ENCODE measurements at places on chromosomes 16 and 17.

DNA sequence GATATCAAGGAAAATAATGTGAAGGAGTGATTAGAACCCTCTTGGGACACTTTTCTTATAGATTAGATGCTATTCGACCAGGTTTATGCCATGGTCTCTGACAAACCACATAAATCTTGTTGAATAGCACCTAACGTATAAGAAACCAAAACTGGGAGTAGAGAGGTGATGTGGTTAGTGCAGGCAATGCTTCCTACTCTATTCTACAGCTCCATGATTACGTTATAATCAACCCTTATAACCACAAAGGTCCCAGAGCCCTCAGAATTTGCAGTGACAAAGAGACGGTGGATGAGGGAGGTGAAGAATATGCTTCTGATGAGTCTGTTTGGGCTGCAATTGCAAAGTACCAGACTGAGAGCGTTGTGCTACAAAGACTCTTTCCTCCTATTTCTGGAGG lies 78.4 kb downstream of the ARHGAP44 start:
- H3K36me3 ChIP-seq, result no peaks in the 10 kb centered on the region
- H3K27ac ChIP-seq, result no peak overlapping the region
- H3K4me1 ChIP-seq, result no peaks in the 10 kb centered on the region
- H3K27me3 ChIP-seq, result no peaks in the 10 kb centered on the region
- no peak for DNase-seq

DNA sequence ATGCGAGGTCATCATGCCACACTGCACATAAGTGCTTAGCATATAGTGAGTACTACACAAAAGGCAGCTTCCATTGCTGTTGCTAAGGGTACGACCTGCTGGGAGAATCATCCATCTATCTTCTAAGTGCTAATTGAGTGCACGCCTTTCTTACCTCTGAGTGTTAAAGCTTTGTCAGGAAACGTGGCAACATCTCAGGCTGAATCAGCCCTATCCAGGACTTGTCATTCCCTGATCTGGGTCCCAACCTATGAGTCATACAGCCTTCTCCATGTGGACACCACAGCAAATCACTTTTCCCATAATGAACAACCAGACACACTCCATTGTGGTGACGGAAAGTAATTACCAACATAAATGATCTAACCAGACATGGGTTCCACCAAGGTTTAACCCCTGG lies 201.1 kb upstream of the MAF start:
- no peaks in the 10 kb centered on the region for H3K4me1 ChIP-seq
- no peak for DNase-seq
- H3K36me3 ChIP-seq, result no peaks in the 10 kb centered on the region
- H3K27me3 ChIP-seq, result no peaks in the 10 kb centered on the region
- no peak overlapping the region for H3K27ac ChIP-seq

- no peaks in the 10 kb centered on the region for H3K4me1 ChIP-seq
- H3K4me3 ChIP-seq, result no peak overlapping the region
- H3K36me3 ChIP-seq, result no peaks in the 10 kb centered on the region
- DNase-seq, result no peak
- H3K27me3 ChIP-seq, result no peaks in the 10 kb centered on the region
- no peak overlapping the region for H3K27ac ChIP-seq
These were observed 33.6 kb downstream of the LGALS9 start for GRCh38 chr17:27664606-27664965.

DNA sequence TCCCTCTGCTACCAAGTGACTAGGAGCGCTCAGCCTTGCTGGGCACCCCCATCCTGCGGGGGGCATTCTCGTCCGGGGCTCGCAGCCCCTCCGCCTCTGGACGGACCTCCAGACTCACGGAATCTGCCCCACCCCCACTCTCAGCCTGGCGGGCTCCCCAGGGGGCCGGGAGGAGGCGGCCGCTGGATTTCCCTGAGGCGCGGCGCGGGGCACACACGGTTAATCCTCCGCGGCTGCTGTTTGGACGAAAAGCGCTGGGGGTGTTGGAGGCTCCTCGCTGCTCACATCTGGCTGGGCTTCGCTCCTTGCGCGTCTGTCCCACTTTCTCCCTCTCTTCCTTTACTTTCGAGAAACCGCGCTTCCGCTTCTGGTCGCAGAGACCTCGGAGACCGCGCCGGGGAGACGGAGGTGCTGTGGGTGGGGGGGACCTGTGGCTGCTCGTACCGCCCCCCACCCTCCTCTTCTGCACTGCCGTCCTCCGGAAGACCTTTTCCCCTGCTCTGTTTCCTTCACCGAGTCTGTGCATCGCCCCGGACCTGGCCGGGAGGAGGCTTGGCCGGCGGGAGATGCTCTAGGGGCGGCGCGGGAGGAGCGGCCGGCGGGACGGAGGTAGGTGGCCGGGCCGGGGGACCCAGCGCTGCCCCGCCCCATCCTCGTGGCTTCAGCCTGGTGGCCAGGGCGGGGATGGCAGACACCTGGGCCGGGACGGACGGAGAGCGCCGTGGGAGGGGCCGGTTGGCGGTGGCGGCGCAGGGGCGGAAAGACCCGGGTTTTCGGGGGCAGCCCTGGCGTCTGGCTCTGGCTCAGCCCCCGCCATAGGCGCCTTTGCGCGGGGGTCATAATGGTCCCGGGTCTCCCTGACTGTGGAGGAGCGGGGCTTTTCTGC lies at the start of gene C1QTNF1:
C1QTNF1 (plus strand) TSS at position 284 of the 886 bp plus-strand sequence. CDS start 19,800 bp downstream, outside the sequence.
- DNase-seq, result peak; percentile 62
- peaks cover 7% of the 10 kb centered on the region for H3K4me1 ChIP-seq
- no peaks in the 10 kb centered on the region for H3K36me3 ChIP-seq

- H3K27me3 ChIP-seq, result no peaks in the 10 kb centered on the region
- H3K27ac ChIP-seq, result no peak overlapping the region
- peaks cover 2% of the 10 kb centered on the region for H3K4me1 ChIP-seq
These were observed 41.1 kb upstream of the FAAP100 start for GRCh38 chr17:81593105-81593871.

- peaks cover 21% of the 10 kb centered on the region for H3K4me1 ChIP-seq
- DNase-seq, result no peak
- H3K27ac ChIP-seq, result no peak overlapping the region
- H3K36me3 ChIP-seq, result no peaks in the 10 kb centered on the region
- no peak overlapping the region for H3K4me3 ChIP-seq
These were observed 6.3 kb upstream of the XAF1 start for GRCh38 chr17:6749519-6749918.

DNA sequence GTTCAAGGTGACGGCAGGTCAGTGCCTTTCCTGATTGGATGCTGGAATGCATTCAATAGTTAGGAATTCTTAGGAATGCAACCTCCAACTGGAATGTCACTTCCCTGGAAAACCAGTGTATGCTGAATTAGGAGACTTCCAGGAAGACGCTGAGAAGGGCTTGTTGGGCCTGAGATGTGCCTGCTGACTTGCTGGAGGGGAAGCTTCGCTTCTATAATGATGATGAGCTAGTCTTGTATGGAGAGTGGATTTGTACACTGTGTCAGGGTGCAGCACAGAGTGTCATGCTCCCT lies 45.6 kb downstream of the SMPD3 start:
- H3K4me1 ChIP-seq, result peaks cover 6% of the 10 kb centered on the region
- no peak overlapping the region for H3K27ac ChIP-seq
- no peak for DNase-seq
- H3K4me3 ChIP-seq, result no peak overlapping the region

- no peak overlapping the region for H3K27ac ChIP-seq
- H3K4me1 ChIP-seq, result peaks cover 2% of the 10 kb centered on the region
- H3K27me3 ChIP-seq, result peaks cover 9% of the 10 kb centered on the region
- no peak for DNase-seq
- no peaks in the 10 kb centered on the region for H3K36me3 ChIP-seq
- no peak overlapping the region for H3K4me3 ChIP-seq
These were observed 3.1 kb downstream of the ITGB4 start for GRCh38 chr17:75724016-75725003.

GRCh38 chr16:87945351-87946042 lies 5.7 kb upstream of the BANP start:
- H3K36me3 ChIP-seq, result no peaks in the 10 kb centered on the region
- H3K4me1 ChIP-seq, result peaks cover 19% of the 10 kb centered on the region
- peaks cover 3% of the 10 kb centered on the region for H3K27me3 ChIP-seq

GRCh38 chr16:80656161-80656560 lies 115.4 kb downstream of the DYNLRB2 start:
- no peaks in the 10 kb centered on the region for H3K27me3 ChIP-seq
- H3K4me3 ChIP-seq, result no peak overlapping the region
- peak overlapping the region; percentile 65 for H3K27ac ChIP-seq
- peaks cover 4% of the 10 kb centered on the region for H3K36me3 ChIP-seq

DNA sequence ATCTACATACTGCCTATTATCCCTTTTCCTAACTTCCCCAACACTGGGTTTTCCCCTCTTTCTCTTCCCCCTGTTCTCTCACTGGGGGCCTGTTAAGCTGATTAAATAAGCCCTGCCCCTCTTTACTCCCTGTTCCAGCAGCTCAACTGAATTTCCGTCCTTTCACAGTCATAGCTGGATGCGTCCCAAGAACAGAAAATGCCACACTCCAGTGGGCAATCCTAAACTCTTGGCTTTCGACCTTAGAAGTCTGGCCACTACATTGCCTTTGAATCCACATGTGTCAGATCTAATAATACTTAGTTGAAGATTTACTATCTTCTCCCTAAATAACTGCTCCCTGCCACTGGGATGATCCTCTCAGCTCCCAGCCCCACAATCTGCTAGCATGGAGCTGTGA lies 34.5 kb downstream of the KCNJ16 start:
- H3K4me3 ChIP-seq, result no peak overlapping the region
- no peak for DNase-seq
- H3K27me3 ChIP-seq, result peaks cover 14% of the 10 kb centered on the region
- H3K36me3 ChIP-seq, result no peaks in the 10 kb centered on the region
- H3K4me1 ChIP-seq, result no peaks in the 10 kb centered on the region

- no peak overlapping the region for H3K4me3 ChIP-seq
- no peaks in the 10 kb centered on the region for H3K27me3 ChIP-seq
- DNase-seq, result no peak
- peak overlapping the region; percentile 69 for H3K27ac ChIP-seq
These were observed 44.6 kb downstream of the PGS1 start for GRCh38 chr17:78422872-78423588.

DNA sequence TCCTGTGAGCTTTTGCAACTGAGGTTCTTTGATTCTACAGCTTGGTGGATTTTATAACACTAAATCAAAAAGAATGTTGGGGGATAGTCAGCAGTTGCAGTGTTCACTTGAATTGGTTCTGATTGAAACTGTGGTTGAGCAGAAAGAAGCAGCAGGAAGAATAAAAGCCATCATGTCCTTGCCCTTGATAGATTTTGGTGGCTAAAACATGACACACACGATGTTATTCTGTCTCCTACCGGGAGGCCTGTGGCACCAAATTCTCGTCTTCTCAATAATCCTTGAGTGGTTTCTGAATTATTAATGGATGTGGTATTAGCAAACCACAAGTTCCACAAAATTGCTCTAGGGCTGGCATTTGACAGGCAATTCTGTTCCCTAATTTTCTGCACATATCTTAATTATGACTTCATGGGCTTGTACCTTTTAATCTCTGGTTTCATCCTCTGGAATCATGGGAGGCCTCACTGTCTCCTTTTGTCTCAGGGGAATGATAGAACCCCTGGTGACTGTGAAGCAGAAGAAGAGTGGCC lies 338.2 kb downstream of the SNX29 start:
- H3K27me3 ChIP-seq, result no peaks in the 10 kb centered on the region
- H3K36me3 ChIP-seq, result no peaks in the 10 kb centered on the region
- no peak overlapping the region for H3K4me3 ChIP-seq

DNA sequence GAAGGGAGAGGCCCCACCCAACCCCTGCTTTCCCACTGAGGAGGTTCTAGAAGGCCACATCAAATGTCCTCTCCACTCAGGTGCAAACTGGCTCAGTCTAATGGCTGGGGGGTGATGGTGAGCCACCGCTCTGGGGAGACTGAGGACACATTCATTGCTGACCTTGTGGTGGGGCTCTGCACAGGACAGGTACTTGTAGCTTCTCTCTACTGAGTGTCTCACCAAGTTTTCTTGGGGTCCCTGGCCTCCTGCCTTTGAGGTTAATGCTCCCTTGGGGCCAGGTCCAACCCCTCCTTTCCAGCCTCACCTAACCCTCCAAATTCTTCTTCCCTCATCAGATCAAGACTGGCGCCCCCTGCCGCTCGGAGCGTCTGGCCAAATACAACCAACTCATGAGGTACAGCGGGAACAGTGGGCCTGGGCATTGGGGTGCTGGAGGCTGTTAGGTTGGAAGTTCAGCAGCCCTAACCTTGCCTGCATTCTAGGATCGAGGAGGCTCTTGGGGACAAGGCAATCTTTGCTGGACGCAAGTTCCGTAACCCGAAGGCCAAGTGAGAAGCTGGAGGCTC lies 5.7 kb downstream of the ENO3 start:
- peaks cover 5% of the 10 kb centered on the region for H3K36me3 ChIP-seq
- H3K27me3 ChIP-seq, result no peaks in the 10 kb centered on the region
- H3K4me3 ChIP-seq, result no peak overlapping the region
- peak; percentile 21 for DNase-seq

- peak overlapping the region; percentile 54 for H3K27ac ChIP-seq
- H3K27me3 ChIP-seq, result no peaks in the 10 kb centered on the region
- no peak for DNase-seq
- H3K36me3 ChIP-seq, result no peaks in the 10 kb centered on the region
These were observed 81.7 kb downstream of the YPEL2 start for GRCh38 chr17:59413014-59413766.

GRCh38 chr17:75987041-75987440 lies 8.0 kb downstream of the TEN1 start:
- no peak overlapping the region for H3K27ac ChIP-seq
- DNase-seq, result no peak
- H3K4me3 ChIP-seq, result no peak overlapping the region
- H3K36me3 ChIP-seq, result no peaks in the 10 kb centered on the region
- no peaks in the 10 kb centered on the region for H3K27me3 ChIP-seq
- H3K4me1 ChIP-seq, result peaks cover 3% of the 10 kb centered on the region

- no peak for DNase-seq
- H3K27me3 ChIP-seq, result no peaks in the 10 kb centered on the region
- H3K4me3 ChIP-seq, result no peak overlapping the region
- peaks cover 14% of the 10 kb centered on the region for H3K36me3 ChIP-seq
- H3K27ac ChIP-seq, result no peak overlapping the region
These were observed 94.4 kb downstream of the CLEC16A start for GRCh38 chr16:11038777-11039176.

GRCh38 chr16:21088646-21089538 lies 61.8 kb downstream of the DNAH3 start:
- no peak overlapping the region for H3K27ac ChIP-seq
- H3K4me3 ChIP-seq, result no peak overlapping the region
- H3K27me3 ChIP-seq, result peaks cover 28% of the 10 kb centered on the region
- DNase-seq, result no peak
- H3K36me3 ChIP-seq, result no peaks in the 10 kb centered on the region
- no peaks in the 10 kb centered on the region for H3K4me1 ChIP-seq

GRCh38 chr17:2803386-2803785 lies 7.1 kb downstream of the RAP1GAP2 start:
- H3K27me3 ChIP-seq, result peaks cover 4% of the 10 kb centered on the region
- DNase-seq, result no peak

GRCh38 chr16:87829622-87829980 lies 39.7 kb downstream of the SLC7A5 start:
- H3K36me3 ChIP-seq, result peaks cover 17% of the 10 kb centered on the region
- peak overlapping the region; percentile 1 for H3K27ac ChIP-seq
- no peak for DNase-seq
- peak overlapping the region; percentile 25 for H3K4me3 ChIP-seq
- H3K27me3 ChIP-seq, result peaks cover 3% of the 10 kb centered on the region

DNA sequence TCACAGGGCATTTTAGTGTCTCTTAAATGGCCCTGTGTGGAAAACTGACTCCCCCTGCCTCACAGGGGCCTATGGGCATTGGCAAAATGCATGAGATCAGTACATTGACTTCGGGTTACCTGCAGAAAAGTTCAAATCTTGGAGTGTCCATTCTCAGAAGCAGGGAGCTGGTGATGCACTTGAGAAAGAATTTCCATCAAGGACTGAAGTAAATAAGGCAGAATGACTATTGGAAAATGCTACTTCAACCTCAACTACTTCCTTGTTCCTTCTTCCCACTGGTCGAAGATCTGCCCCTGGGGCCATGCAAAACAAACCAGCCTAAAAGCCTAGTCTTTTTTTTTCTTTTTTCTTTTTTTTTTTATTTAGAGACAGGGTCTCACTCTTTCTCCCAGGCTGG lies 13.8 kb upstream of the GSDMA start:
- DNase-seq, result no peak
- H3K36me3 ChIP-seq, result no peaks in the 10 kb centered on the region

Data from activated naive CD8-positive, alpha-beta T cell treated with anti-CD3 and anti-CD28 coated beads for 36 hours (primary cell).